ENCODE measurements at places on chromosomes 16 and 17.

DNA sequence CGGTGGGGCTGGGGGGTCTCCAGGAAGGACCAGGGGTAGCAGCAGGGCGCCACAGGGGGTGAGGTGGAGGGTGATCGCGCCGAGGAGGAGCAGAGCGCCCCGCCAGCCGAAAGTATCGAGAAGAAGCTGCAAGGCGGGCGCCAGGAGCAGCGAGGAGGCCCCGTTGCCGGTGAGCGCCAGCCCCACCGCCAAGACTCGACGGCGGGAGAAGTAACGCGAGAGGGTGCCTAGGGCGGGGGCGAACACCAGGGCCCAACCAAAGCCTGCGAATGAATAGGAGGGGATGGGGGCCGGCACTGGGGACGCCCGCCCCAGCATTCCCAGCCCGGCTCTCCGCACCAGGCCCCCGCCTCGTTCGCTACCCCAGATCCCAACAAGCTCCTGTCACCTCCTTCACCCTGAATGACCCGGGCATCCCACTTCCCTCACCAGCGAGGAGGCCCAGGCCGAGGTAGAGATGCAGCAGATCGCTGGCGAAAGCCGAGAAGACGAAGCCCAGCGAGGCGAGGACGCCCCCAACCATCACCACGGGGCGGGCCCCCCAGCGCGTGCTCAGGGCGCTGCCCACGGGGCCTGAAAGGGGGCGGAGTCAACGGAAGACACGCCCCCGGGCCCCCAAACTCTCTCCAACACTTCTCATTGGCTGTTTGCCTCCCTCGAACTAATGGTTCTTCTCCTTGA is 1.3 kb downstream of the SLC16A11 start:
- no peak for DNase-seq

GRCh38 chr17:49217651-49218413 is 7.3 kb downstream of the ABI3 start:
- peak; percentile 61 for DNase-seq

DNA sequence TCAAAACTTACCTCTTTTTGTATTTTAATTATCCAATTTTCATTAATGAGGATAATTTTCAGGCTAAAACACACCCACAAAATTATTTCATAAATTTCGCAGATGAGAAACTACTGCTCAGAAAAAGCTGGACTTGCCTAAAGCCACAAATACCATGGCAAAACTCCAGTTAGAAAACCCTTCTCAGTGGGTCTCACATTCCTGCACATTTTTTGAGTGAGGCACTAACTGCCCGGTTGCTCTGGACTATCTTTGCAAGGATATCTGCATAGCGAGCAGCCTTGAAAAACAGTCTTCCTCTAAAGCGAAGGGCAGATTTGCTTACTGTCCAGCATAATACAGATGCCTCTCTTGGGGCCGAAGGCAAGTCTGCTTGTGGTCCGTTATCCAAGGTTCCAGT is 9.8 kb downstream of the MPHOSPH6 start:
- no peak for DNase-seq

DNA sequence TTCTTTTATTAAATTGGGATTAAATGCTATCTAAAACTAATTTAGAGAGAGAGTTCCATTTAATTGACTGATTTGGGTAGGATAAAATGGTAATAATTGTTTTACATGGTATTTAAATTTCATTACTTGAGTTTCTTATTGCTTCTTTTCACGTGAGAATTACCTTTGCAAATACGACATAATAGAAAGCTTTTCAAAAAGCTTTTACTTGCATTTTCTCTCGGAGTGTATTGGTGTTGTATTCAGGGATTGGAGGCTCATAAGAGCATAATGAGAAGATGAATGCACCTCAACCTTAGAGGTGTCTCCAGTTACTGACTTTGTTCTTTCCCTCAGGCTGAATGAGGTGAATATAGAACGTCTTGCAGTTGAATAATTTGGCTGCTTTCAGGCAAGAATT is 67.4 kb upstream of the CPHXL start:
- DNase-seq, result no peak

DNA sequence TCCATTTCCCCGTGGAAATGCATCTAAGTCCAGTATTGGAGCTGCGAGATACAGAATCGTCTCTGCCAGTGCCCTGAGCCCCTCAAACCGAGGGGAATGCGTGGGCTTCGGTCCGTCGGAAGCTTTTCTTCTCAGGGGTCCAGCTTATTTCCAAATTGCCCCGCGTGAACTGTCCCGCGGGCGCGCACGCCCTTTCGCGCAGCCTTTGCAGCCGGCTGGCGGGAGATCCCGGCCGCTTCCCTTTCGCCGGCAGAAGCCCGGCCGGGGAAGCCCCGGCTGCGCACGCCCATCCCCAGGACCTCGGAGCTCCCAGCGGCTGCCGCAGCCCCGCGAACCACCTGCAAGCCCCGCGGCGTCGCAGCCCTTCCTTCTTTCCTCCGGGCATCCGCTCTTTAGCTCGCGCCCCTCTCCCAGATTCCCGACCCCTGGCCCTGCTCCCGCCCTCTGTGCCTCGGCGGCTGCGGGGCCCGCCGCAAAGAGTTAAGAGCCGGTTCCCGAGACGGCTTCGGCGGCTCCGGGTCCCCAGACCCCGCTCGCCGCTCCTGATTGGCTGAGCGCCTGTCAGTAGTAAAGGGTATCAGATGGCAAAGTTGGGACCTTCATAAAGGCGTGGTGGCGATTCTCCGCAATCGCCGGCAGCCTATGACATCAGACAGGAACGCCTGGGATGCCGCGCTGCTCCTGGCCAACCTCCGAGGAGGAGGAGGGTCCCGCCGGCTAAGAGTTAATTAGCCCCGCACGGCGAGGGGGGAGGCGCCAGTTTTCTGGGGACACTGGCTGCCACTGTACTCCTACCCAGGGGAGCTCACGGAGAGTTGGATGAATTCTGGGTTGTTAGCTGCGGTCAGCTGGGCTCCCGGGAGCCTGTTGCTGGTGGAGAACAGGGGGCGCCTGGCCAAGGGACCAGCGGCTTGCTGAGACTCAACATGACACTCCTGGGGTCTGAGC is at the start of gene MYOCD:
MYOCD (plus strand) TSS at position 628 of the 948 bp plus-strand sequence; CDS start at position 927, 299 bp downstream.
- no peak for DNase-seq

DNA sequence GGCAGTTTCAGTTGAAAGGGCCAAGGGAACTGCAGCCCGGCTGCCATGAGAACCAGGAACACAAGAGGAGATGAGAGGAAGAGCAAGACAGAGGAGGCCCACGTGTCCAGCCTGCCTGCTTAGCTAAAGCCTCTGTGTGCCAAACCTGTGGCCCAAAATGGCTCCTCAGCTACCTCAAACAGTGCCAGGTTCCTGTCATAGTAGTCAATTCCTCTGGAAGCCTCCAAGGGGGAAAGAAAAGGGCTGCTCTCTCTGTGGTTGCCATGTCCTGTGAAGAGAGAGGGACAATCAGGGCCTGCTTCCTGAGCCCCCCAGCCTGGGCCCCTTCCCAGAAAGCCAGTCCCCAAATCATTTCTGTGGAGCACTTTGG is 5.2 kb downstream of the SLC12A4 start:
- DNase-seq, result no peak

DNA sequence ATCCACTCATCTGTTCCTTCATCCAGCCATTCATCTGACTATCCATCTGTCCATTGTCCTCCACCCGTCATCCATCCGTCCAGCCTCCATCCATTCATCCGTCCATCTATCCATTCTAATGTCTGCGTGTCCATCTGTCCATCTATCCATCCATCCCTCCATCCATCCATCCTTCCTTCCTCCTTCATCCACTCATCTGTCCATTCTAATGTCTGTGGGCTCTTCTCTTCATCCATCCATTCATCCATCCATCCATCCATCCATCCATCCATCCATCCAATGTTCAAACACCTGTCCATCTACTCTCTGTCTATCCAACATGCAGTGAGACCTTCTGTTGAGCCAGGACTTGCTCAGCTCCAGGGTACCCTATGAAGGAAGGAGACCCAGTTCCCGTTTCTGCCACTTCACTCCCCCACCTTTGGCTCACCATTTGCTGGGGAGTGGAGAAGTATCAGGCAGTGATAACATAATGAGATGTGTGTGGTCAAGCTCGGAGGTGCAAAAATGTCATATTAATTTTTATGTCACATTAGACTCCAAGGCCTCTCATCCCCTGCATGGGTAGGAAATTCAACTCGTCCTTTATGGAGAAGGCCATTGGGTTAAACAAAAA is 36.5 kb upstream of the ADGRG1 start:
- DNase-seq, result no peak

DNA sequence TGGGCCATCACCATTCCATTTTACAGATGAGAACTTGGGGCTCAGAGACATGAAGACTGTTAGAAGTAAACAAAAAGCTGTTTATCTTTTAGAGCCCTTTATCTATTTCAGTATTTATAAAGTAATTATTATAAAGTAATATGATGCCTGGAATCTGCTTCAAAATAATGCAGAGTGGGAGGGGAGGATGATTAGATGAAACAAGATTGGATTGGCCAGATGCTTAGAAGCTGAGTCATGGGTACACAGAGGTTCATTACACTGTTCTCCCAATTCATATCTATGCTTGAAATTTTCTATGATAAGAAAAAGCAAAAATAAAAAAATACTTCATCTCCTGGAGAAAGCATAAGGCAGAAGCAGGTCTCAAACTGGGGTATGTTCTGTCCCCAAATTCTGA is 29.4 kb downstream of the TOM1L2 start:
- no peak for DNase-seq

DNA sequence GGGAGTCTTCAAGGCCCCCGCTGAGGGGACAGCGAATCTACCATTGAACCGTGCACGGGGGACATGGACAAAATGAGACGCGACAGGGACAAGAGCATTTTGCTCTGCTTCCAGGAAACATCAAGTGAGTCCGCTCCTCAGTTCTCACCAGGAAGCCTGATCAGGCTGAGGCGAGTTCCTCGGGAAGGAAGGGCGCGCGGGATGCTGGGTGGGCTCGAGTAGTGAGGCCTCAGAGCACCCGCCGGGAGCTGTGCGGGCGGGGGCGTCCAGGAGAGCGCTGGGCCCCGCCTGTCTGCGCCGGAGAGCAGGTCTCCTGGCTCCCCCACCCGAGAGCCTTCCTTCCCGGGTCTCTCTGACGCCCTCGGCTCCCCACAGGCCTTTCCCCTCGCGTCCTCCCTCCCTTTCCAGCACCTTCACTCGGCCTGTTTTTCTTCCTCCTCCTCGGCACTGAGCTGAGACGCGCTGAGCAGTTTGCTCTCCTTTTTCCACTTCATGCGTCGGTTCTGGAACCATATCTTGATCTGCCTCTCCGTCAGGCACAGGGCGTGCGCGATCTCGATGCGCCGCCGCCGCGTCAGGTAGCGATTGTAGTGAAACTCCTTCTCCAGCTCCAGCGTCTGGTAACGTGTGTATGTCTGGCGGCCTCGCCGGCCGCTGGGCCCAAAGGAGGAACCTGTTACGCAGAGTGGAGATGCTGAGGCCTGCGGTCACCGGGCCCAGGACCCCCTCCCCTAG is 2.6 kb upstream of the HOXB5 start:
- DNase-seq, result no peak

GRCh38 chr16:56684256-56684925 is 2.1 kb downstream of the MT1X start:
- no peak for DNase-seq

Measured in activated CD8-positive, alpha-beta memory T cell treated with anti-CD3 and anti-CD28 coated beads for 1 hour (primary cell).